ENCODE measurements at places on chromosomes 13 and 19.

- no peak for DNase-seq
Observed at GRCh38 chr13:20054586-20054985, 96.1 kb downstream of the ZMYM2 start.

- no peak for DNase-seq
Observed at GRCh38 chr19:17623224-17623935, 64.8 kb downstream of the UNC13A start.

- DNase-seq, result no peak
Observed at GRCh38 chr13:41782086-41782485, 178.8 kb downstream of the VWA8 start.

DNA sequence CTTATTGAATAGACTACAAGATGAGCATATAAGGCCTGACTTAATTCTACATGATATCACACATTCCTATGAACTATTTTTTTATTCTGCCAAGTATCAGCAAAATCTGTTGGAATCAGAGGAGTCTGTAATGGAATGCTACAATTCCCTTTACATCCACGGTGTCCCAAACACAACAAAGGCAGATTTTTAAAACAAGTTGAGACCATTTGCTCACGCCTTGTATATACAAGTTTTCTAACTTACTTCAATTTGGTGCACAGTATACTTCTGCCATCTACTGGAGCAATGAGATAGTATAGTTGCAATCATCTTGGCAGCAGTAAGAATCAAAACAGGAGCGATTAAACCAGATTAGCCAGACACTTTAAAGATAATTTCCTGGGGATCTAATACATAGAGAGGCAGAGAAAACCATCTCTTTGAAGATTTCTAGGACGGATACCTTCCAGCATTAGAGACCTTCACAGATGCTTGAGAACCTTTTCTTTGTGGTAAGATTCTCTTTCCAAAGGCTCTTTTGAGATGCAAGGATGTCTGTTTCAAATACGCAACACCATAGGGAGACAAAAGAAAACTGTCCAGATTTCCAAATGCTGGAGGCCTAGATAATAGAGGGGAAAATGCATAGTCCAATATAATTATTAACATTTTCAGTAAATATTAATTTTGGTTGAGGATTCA lies 302.0 kb upstream of the MIR17HG start:
- peak; percentile 26 for DNase-seq

DNA sequence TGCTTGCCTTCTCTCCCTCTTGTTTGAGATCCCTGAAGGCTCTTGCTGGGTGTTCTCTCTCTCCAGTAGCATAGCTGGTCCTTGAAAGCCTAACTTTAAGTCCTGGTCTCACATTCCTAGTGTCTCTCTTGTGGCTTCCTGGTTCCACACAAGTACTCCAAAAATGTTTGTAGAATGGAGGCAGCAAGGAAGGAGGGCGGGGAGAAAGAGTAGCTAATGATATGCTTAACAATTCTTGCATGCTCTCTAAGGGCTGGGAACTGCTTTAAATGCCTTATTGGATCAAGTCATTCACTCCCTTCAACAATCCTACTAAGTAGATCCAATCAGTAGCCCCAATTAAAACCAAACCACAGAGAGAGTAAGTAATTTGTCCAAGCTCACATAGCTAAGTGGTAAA lies 357.3 kb downstream of the KLF5 start:
- DNase-seq, result no peak

DNA sequence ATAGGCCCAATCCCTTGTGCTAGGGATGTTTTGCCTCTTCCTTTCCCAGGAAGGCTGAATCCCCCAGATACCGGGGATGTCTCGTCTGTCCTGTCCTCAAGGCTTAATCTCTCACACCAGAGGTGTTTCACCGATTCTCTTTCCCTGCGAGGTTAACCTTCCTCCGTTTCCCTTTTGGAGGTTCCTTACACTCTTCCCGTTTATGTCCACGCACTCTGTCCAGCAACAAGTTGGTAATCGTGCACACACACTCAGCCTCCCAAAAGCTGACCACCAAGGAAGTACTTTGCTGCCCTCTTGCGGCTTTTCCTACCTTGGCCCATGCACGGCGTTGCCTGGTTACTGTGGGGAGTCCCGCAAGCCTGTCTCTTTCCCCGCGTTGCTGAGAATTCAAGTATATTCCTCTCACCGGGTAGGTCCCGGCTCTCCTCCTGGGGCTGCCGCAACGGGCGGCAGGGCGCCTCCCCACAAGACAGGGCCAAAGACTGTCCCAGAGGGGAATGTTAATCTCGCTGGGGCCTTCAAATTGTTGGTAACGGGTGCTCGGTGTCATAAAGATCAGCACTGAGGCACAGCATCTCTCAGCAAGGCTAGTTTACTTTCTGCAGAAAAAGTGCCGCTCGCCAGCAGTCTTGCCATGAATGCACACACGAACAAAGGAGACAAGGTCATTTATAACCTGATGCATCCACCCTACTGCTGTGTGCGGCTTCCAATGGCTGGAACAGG lies 36.7 kb upstream of the CD177 start:
- peak; percentile 78 for DNase-seq

- DNase-seq, result no peak
Observed at GRCh38 chr13:37379841-37380240, 218.7 kb downstream of the POSTN start.

DNA sequence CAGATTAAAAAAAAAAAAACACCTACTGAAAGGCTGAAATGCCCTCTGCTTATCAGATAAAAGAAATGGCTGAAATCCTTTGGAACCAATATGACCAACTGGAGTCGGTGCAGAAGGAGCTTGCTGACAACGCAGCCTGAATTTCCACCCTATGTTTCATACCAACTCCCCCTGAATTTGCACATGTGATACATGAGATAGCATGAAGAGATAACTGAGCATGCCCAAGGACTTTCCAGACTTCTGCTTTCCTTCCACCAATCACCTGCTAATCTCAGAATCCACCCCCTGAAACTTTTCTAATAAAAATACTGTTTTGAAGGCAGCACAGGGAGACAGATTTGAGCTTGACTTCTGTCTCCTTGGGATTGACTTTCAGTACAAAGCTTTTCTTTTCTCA lies 32.2 kb upstream of the WDFY2 start:
- DNase-seq, result no peak

- no peak for DNase-seq
Observed at GRCh38 chr19:38616265-38616664, 1.5 kb downstream of the MAP4K1 start.

DNA sequence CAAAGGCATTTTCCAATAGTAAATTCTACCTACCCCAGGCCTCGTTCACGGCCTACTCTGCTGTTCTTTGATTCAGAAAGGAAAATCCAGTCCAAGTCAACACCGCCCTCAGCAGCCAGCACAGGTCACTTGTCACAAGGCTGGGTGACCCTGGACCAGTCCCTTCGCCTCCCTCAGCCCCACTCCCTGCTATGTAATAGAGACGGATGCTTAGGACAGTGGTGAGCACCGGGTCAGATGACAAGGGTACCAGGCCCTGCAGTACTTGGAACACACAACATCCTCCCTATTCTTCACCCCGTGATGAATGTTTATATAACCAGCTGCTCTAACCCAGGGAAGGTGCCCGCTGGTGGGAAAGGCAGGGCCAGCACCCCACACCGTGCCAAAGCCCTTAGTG lies 14.3 kb downstream of the LATS2 start:
- no peak for DNase-seq

DNA sequence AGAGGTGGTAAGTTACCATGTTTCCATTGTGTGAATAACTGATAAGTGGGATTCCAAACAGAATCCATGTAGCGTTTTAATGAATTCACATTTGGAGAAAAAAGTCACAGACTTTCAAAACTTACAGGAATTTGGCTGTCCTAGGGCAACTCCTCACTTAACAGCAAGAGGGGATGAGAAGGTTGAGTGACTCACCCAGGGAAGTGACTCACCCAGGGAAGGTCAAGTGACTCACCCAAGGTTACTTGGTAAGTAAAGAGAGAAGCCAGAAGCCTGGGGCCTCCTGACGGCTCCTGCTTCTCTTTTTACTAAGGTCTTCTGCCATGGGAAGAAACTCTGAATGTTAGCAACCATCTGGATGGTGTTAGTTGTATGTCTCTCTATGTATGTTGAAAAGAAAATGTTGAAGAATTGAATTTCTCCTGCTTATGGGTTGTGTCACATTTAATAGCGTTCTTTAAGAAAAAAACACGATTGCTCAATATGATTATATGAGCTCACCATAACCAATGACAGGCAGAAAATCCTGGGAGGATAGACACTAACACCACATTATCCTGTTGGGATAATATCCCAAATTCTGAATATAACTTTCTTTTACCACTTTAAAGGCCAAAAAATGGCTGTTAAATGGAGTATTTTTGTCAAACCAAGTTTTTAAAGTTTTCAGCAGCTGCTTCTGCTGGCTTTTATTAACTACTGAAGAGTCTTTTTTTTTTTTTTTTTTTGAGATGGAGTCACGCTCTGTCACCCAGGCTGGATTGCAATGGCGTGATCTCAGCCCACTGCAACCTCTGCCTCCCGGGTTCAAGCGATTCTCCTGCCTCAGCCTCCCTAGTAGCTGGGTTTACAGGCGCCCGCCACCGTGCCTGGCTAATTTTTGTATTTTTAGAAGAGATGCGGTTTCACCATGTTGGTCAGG lies 195.6 kb downstream of the GGACT start:
- DNase-seq, result peak; percentile 74

- no peak for DNase-seq
Observed at GRCh38 chr19:56837492-56838023, 3.0 kb downstream of the PEG3 start.

DNA sequence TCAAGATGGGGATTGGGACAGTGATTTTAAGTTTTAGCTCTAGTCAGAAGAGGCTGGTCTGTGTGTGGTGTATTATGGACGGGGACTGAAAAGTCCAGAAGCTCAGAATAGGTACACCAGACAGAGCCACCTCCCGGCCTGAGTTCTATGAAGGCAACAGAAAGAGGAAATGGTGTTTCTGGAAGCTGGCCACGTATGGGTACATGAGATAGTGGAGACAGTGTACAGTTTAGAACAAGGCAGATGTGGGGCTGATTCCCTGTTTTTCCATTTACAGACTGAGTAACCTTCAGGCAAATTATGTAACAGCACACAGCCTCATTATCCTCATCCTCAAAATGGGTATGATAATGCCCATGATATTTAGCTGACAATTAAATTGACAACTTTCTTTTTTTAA lies 1.3 kb downstream of the ZNF175 start:
- no peak for DNase-seq

GRCh38 chr19:8576273-8576993 lies 809 bp downstream of the MYO1F start:
- no peak for DNase-seq

DNA sequence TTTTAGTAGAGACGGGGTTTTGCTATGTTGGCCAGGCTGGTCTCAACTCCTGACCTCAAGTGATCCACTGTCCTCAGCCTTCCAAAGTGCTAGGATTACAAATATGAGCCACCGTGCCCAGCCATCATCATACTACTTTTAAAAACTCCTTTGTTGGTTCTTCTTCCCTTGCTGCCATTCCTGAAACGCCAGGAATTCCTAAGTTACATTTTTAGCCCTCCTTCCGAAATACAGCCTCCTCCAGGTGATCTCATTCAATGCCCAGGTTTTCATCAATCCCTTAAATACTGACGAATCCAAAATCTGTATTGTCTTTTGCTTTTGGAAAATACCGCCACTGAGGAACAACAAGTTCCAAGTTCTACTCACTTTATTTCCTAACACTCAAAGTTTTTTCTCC lies 25.3 kb upstream of the EBPL start:
- no peak for DNase-seq

DNA sequence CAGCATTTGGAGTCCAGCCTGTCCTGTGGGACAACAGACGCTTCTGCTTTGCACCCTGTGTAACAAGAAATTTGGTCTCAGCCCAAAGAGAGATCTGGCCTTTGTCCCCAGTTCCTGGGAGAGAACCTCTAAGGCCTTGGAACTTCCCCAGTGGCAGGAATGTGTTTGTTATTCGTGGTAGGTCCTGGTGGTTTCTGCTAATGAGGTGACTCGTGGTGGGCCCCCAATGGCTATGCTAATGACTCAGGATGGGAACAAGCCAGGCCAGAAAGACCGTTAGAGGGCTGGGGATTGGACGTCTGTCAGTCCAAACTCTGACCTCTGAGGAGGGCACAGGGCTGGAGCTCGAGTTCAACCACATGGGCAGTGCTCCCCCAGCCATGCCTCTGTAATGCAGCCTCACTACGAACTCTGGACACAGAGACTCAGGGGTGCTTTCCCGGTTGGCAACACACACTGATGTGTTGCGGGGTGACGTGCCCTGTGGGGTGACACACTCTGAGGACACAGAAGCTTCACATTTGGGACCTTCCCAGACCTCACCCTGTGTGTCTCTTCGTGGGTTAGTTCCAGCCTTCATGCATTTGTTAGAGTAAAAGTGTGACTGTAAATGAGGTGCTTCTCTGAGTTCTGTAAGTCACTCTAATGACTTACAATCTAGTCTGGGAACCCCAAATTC lies 38.9 kb downstream of the TEX29 start:
- no peak for DNase-seq

DNA sequence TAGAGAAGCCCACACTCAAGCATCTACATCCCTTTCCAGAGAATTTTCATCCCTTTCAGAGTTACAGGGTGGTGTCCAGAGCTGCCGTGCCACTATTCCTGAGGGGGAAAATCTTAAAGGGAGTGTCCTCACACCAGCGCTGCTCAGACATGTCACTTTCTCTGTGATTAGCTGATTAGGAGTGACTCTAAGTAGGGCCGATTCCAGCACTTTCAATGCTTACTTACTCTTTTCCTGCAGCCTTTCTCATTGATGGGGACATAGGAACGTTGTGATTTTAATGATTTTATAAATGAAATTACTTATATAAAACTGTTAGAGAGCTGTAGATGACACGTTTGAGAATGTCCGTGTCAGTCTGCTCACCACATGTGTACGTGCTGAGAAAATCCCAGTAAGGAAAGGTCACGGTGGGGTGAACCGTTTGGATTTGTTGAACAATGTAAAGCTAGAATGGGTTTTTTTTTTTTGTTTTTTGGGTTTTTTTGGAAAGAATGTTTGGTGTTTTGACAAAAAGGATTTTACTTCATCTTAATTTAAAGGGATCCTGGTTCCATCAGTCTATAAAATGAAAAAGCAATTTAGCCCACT lies 56.6 kb upstream of the SPATA13 start:
- DNase-seq, result no peak

GRCh38 chr19:46759206-46759605 lies 13.0 kb upstream of the STRN4 start:
- no peak for DNase-seq
